ENCODE measurements at places on chromosomes 5 and 9. TPM values are rescaled to one million over a fixed set of nuclear protein-coding genes. Genes with fewer than 3 reads are reported as not detected.

GRCh38 chr5:82275216-82275664 is 2.9 kb downstream of the RPS23 start:
- no peak for ATAC-seq

DNA sequence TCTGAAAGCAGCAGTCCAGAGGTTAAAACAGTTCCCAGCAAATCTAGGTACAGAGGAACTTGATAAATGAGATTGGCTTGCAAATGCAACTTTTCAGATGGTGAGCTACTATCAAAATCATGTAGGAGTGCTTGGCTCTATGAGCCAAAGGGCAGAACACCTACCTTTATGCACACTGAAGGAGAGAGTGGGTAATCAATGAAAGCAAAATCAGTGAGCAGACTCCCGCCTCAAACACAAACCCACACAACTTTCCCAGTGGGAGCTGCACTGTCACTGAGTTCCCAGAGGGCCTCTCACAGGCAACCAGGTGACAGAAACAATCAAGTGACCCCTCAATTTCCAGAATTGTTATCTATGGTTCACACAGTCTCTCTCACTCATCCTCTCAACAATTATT is 8.5 kb downstream of the ARL15 start:
- no peak for ATAC-seq

DNA sequence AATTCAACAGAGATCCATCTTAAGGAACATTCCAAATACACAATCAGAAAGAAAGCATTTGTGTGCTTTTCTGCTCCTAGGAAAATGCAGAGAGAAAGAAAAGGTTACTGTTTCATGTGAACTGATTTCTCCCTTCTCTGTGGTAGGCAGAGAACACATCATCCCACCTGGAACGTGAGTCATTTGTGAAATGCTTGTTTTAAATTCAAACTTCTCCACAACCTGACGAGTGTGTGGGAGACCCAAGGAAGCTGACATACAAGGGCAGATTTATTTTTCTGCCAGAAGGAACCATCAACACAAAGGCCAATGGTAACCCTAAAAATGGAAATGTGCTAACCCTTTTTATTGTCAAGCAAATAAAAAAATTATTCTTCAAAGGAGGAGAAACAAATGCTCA is 156.4 kb downstream of the EFNA5 start:
- no peak for ATAC-seq

DNA sequence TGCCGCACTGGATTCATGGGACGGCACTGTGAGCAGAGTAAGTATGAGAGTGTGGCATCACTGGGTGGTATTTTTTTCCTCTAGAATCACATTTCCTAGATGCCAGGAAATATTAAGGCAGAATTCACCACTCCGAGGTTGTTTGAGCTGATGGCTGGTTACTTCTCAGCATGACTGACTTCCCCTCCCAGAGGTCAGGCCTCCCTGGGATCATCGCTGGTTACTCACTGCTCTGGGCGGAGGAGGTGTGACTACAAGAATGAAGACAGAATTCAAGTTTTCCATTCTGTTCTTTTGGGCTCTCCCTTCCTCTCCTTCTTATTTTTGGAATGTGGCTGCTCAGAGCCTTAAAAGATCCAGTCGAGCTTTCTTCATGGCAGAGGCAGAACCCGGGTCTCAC is 76.6 kb upstream of the PRRC1 start:
- ATAC-seq: no peak

- no peak for ATAC-seq
These were observed 1.1 kb downstream of the ATPSCKMT start for GRCh38 chr5:10248378-10249260.

GRCh38 chr9:131555841-131556673 is 10.7 kb downstream of the PRRT1B start:
- no peak for ATAC-seq

DNA sequence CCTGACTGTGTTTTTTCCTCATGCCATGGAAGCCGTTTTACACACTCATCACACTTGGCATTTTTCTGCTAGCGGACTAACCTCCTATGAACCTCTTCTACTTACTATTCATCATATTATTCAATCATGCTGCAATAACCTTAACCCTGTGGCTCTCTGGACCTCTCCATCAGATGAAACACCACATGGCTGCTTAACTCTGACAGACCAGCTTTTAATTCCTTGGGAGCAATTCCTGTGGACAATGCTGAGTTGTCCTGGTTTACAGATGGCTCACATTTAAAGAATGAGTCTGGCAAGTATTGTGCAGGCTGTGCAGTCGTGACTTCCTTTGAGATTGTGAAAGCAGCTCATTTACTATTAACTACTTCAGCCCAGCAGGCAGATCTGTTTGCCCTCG is 9.0 kb downstream of the OR1J1 start:
- no peak for ATAC-seq

- no peak for ATAC-seq
These were observed 34.1 kb downstream of the LAMC3 start for GRCh38 chr9:131043087-131043486.

GRCh38 chr5:68679041-68679440 is 414.8 kb upstream of the SLC30A5 start:
- ATAC-seq: no peak

GRCh38 chr5:117454716-117455212 is 880.1 kb upstream of the SEMA6A start:
- ATAC-seq: no peak

GRCh38 chr9:88538311-88539085 is 3.5 kb downstream of the NXNL2 start:
- ATAC-seq: no peak

The MTAP gene
- total RNA-seq: 39.7 TPM

The CARTPT gene
- total RNA-seq: not detected

The SPATA6L gene
- 2.0 TPM for total RNA-seq

The PKD2L2 gene
- total RNA-seq: 1.9 TPM

The ATG10 gene
- 7.3 TPM for total RNA-seq

The C9orf153 gene
- total RNA-seq: 0.30 TPM

The SV2C gene
- total RNA-seq: 2.8 TPM

The CDX1 gene
- total RNA-seq: 0.36 TPM

The DCAF12 gene
- total RNA-seq: 15.9 TPM

The SEMA6A gene
- 22.7 TPM for total RNA-seq

All from motor neuron (in vitro differentiated cells).